ENCODE measurements at places on chromosomes 11 and 22. TPM values are rescaled to one million over a fixed set of nuclear protein-coding genes. Genes with fewer than 3 reads are reported as not detected.

The PDGFD gene
- total RNA-seq = 9.0 TPM

The RAG2 gene
- total RNA-seq = not detected

GRCh38 chr11:10144954-10145353 is 149.1 kb downstream of the SBF2 start:
- DNase-seq = no peak

- no peak for DNase-seq
Observed at GRCh38 chr11:76648061-76648460, 22.5 kb downstream of the LRRC32 start.

All from Right ventricle myocardium inferior (tissue), 1 donor.